RKO (cell line): ENCODE measurements at places on chromosomes 12 and 14.
A peak's percentile ranks its signal among the peaks of the same experiment; 100 is the strongest.

- DNase-seq = no peak
These were observed 760.3 kb downstream of the NOVA1 start for GRCh38 chr14:25837551-25837965.

- no peak for DNase-seq
These were observed 89.1 kb downstream of the MIA2 start for GRCh38 chr14:39322807-39323206.

- no peak for DNase-seq
These were observed 342.5 kb downstream of the SLC16A7 start for GRCh38 chr12:59938190-59938962.

GRCh38 chr12:116759783-116760621, 21.9 kb downstream of the RNFT2 start:
- no peak for DNase-seq

DNA sequence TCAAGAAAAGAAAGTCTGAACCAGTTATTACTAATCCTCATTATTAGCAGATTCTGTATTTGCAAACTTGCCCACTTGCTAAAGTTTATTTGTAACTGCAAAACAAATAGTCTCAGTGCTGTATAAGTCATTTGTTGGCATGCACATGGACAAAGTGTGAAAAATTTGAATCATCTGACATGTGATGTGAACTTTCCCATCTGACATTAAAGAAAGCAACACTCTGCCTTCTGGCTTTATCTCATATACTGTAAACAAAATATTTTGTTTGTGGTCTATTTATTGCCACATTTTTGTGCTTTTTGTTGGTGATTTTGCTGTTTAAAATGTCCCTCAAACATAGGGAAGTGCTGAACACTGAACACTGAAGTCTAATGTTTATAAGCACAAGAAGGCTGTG, 513.8 kb downstream of the RPL10L start:
- DNase-seq = no peak

GRCh38 chr14:61003571-61003970, 22.5 kb downstream of the SLC38A6 start:
- DNase-seq = no peak

- DNase-seq = no peak
These were observed 1640.0 kb upstream of the SEL1L start for GRCh38 chr14:83173687-83174086.

- no peak for DNase-seq
These were observed 17.6 kb upstream of the FAM222A start for GRCh38 chr12:109695961-109696461.

DNA sequence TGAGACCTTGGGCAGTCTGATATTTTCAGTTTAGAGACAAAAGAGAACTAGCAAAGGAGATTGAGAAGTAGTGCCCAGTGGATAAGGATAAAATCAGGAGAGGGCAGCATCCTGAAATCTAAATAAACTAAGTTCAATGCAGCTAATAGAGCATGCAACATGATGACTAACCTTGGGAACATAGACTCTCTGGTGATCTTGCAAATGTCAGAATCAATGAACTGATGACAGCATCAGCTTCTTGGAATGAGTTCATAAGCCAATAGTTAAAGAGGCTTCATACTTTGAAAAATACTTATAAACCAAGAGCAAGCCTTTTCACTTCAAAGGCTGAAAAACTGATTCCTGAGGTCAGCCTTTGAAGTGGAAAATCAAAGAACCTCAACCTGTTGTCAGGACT, 8.2 kb downstream of the TAS2R19 start:
- no peak for DNase-seq

- no peak for DNase-seq
These were observed 76.4 kb downstream of the BCL2L14 start for GRCh38 chr12:12147111-12147510.

DNA sequence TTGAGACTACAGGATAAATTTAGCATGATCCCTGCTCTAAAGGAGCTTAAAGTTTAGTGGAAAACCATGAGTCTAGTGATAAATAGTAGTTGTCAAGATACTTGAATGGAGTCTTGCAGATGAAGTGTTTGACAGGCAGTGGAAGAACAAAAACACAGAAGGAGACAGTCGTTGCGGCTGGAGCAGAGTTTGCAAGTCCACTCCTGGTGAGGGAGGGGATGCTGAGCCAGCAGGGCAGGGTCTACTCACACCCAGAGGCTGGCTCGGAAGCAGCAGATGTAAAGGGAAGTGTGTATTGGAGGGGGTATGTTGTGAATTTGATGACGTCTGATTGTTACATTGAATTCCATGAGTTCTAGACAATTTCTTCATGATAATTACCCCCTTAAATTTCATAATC, 61.3 kb downstream of the TRAF3 start:
- no peak for DNase-seq

GRCh38 chr14:89504602-89505313, 87.7 kb upstream of the FOXN3 start:
- DNase-seq = no peak

DNA sequence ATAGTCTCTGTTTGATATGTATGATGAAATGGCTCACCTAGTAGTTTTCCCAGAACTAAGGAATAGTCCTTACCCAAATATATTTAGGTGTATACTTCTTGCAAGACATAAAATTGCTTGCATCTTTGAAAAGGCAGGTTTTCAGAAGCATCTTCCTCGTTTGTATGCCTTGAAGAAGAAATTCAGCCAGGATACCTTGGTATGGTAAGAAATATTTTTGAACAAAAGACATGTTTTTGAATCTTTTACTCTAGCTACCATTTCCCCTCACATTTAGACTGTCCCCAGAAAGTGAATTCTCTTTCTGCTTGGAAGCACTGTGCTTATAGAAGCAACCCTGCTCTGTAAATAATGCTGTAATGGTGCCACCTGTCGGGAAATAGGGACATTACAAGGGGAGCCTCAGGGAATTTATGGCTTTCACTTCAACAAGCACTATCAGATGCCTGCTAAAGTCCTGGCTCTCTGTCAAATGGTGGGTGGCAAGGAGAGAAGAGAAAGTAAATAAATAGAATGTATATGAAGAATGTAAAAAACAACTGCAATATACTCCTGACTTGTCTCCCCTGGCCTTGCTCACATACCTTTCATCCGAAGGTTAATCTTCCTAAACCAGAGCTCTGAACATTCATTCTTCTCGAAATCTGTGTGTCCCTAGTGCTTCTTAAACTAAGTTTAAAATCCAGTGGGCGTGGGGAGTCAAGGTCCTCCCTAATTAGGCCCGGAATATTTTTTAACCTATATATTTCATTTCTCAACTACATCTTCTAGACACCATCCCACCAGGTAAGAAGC, 6.1 kb downstream of the CCDC184 start:
- peak; percentile 68 for DNase-seq

DNA sequence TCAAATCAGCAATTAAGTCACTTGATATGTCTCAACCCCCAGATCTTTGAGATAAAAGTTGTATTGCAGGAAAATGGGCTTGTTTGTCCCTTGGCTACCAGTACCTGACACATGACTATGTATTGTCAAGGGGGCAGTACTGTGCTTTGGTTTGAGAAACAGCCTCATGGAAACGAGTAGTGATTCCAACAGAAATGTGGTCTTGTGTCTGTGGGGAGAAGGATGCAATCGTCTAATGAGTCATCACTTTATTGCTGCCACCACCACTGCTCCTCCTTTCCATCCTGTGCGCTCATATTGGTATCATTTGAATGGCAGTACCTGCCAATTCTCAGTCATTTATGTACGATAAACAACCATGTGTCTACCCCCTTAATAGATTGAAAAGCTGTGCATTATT, 72.8 kb upstream of the ARHGAP5 start:
- peak; percentile 14 for DNase-seq

DNA sequence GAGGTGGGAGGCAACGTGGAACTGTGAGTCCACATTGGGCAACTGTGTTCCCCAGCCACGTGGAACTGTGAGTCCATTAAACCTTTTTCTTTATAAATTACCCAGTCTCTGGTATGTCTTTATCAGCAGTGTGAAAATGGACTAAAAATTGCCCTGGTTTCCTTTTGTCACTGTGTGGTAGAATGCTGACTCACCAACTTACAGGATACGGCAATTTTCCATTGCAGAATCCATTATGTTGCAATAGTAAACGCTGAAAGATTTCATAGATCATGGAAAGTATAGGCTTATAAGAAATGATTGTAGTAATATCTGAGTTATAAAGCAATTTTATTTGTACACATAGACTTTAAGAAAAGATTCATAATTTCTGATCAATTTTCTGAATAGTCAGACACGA, 93.0 kb downstream of the GTF2A1 start:
- DNase-seq = no peak

DNA sequence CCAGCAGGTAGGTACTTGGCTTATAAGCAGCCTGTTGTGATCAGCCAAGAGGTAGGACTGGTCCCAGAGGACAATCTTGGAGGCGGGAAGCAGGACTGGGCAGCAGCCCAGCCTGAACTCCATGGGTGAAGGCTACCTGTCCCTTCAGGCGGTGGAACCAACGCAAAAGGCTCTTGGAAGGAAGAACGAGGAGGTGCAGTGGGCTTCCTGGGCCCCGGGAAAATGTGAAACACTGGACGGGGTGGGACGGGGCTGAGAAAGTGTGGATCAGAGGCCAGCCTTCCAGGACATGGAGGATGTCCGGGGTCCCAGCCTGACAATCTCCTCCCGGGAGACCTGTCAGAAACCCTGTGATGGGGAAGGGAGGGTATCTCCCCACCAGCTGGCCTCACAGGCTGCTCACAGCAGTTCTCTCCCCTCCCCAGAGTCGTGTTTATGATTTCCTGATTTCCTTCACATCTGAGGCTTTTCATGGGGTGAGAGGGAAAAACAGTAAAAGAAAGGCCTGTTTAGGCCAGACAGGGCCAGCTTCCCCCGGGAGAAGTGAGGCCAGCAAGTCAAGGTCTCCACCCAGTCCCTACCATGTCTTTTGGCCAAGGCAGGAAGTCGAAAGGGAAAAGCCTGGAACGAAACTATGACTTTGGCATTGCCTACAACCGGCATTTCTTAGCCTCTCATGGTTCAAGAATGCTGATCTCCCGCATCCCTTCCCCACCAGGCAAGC, 11.3 kb downstream of the CMKLR1 start:
- DNase-seq = no peak

DNA sequence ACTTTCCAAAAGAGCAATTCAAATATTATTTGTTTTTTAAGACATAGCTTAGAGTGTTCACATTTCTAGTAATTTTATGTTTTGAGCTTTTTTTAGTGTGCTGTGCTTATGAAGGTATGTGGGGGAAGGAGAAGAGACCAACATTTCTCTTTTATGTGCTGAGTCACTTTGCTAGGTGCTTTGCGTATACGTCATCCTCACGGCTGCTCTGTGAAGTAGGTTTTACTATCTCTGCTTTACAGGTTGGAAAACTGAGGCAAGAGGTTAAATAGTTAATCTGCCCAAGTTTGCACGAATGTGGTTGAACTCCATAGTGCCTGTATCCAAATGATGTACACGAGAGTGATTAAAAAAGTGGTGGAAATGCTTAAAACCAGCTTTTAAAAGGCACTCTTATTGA, 75.9 kb downstream of the AEBP2 start:
- DNase-seq = no peak

GRCh38 chr14:97414718-97415098, 617.5 kb downstream of the VRK1 start:
- no peak for DNase-seq

GRCh38 chr14:34650786-34651584, 21.0 kb upstream of the SNX6 start:
- peak; percentile 58 for DNase-seq

DNA sequence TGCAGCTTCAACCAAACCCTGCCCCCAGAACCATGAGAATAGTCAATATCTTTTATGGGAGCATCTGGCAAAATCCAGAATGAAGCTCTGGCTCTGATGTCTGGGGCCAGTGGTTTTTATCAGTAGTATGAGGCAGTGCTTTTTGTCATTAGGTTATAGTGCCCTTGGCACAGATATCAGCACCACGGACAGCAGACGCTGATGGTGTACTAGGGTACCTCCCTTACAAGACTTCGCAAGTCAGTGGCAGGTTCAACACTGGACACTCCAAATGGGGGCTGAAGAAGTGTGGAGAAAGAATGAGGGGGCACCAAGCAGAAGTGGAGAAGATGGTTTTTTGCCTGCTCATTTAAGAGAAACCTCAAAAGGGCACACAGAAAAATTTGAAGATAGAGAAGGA, 68.2 kb upstream of the E2F7 start:
- DNase-seq = peak; percentile 68

GRCh38 chr12:31861360-31861759, 97.9 kb upstream of the RESF1 start:
- DNase-seq = no peak

DNA sequence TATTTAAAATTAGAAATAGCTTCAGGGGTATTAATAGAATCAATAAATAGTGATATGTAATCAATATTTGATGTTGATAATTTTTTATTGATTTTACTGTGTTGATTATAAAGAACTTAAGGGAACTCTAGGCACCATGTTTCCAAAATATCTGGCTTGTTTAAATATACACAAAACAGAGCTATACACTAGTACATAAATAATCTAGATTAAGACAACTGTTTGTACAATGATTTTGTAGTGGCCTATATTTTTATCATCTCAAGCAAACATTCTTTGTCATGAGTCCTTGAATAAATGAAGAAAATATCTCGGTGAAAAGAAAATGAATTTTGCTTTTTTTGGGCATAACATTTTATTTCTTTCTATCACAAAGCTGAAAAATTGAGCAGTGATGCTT, 117.1 kb upstream of the KRR1 start:
- DNase-seq = no peak

DNA sequence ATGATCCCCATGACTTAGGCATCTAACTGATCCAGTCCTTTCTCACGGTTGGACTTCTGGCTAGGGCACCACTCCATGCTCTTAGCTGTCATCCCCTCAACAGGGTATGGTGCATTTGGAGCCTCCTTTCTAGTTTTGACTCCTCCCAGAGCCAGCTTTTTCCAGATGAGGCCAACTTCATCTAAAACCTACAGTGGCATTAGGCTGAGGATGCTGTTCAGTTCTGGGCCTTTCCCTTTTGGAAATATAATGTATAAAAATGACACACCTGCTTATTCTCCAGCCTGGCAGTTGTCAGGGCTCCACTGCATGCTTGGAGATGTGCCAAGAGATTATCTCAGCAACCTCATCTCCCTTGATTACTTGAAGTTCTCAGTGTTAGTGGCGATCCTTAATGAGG, 239.7 kb downstream of the EMP1 start:
- no peak for DNase-seq

GRCh38 chr14:67882986-67883555, 63.5 kb downstream of the RAD51B start:
- DNase-seq = no peak

DNA sequence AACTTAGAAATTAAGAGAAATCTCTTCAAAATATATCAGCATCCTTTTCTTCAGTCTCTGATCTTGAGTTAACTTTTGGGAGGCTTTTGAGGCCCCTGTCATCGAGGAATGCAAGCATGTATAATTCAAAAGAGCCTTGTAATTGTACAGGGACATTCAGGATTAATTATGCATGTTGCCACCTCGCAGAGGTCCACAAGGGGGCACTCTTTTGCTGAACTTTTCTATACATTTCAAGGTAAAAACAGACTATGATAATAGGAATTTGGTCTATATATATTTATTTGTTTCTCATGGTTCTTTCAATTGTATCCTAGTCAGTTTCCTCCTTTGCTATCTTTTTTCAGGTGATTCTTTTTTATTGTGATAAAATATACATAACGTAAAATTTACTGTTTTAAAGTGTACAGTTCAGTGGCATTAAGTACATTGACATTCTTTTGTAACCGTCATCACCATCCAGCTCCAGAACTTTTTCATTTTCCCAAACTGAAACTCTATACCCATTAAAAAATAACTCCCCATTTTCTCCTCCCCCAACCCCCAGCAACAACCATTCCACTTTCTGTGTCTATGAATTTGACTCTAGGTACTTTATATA, 47.0 kb upstream of the SLC2A13 start:
- peak; percentile 60 for DNase-seq
